Foreskin melanocyte (primary cell): ENCODE measurements at places on chromosomes 7 and 10.
A peak's percentile ranks its signal among the peaks of the same experiment; 100 is the strongest.

DNA sequence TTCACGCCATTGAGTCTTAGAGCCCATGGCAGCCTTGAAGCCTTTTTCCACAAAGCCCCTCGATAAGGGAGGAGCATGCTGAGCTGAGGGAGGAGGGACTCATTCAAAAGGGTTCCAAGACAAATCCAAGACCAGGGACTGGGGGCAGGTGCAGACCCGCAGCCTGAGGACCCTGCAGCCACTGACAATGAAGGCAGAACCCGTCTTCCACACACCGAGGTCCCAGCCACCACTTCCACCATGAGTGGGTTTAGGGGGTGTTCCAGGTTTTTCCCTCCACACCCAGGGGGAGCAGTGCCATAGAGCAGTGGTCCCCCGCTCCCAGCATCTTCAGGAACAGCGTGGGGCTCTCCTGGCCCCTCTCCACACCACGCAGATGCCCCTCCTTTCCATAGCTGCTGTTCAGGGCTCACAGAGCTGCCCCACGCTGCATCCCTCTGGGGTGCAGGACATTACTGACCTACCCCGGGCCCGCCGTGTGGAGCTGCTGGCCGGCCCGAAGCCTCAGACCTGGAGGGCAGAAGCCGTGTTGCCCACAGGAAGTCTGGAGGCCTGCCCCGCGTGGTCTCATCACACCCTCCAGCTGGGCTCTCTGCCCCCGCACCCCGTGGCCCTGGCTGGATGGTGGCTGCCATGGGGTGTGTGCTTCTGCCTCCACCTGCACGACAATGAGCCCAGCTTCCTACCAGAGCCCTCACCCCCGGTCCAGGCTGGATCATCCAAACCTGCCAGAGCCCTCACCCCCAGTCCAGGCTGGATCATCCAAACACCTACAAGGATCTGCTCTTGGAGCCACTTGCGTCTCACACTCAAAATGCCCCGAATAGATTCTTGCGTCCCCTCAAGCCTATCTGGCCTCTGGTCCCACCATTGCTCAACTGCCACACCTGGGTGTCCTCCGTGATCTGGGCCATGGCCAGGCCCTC lies 220.0 kb upstream of the TCERG1L start:
- DNase-seq: no peak

GRCh38 chr7:69782917-69783684 lies 184.8 kb downstream of the AUTS2 start:
- peak; percentile 35 for DNase-seq

- DNase-seq: no peak
Measured at GRCh38 chr10:77253556-77254064, 384.0 kb downstream of the KCNMA1 start.

GRCh38 chr7:45569290-45569685 lies 4.9 kb upstream of the ADCY1 start:
- DNase-seq: no peak

- DNase-seq: no peak
Measured at GRCh38 chr10:60430017-60430416, 40.3 kb upstream of the ANK3 start.

GRCh38 chr7:121605317-121605680 lies 209.2 kb upstream of the FAM3C start:
- DNase-seq: peak; percentile 48

DNA sequence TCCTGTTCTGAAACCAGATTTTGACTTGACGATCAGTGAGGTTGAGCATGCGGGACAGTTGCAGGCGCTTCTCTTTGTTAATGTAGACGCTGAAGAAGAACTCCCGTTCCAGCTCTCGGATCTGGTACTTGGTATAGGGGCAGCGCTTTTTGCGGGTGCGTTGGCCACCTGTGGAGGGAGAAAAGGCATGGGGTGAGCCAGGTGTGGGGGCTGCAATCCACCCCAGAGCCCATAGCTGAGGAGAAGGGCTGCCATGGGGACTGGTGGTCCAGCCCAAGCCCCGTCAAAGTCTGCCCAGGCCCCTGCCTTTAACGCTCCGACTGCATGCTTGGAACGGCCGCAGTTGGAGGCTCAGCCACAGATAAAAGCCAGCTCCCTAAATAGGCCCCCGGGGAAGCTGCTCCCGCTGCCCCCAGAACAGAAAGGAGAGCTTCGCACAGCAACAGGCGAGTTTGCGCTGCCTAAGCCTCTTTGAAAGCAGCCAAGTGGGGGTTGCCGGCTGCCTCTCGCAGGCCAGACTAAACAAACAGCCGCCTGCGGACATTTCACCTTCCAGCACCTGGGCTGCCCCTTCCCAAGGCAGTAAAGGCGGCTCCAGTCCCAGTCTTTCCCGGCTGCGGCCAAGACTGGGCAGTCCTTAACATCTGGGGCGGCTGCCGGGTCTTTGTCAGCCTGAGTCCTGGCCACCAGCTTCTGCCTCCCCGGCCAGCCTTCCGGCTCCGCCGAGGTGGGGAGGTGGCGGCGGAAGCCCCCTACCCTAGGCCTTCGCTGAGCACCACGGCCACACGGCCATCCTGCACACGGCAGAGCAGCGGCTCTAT lies 2.0 kb downstream of the HOXA11 start:
- no peak for DNase-seq
